T-helper 17 cell (primary cell): ENCODE measurements at places on chromosomes 7 and 10.

GRCh38 chr10:34696423-34696822 lies 118.7 kb downstream of the PARD3 start:
- no peak for DNase-seq

- no peak for DNase-seq
These were observed 22.6 kb downstream of the SGPL1 start for GRCh38 chr10:70838270-70838805.

- DNase-seq = no peak
These were observed 40.5 kb upstream of the MMD2 start for GRCh38 chr7:4999369-4999950.

DNA sequence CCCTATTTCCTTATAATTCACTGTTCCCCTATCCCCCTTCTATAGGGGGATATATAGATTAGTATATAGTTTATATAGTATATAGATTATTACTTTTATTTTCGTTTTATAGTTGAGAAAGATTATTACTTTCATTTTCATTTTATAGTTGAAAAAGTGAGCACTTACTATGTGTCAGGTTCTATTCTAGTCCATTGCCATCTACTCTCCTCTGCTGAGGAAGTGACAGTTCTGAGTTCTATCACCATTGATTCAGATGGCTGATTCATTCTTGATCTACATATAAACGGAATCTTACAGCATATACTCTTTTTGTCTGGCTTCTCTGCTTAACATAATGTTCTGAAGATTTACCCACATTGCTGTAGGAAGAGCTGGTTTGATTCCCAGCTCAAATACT lies 20.7 kb upstream of the CAV2 start:
- no peak for DNase-seq

GRCh38 chr10:116587878-116588591 lies 2.7 kb upstream of the PNLIPRP1 start:
- no peak for DNase-seq

- DNase-seq = no peak
These were observed 39.7 kb downstream of the AHCYL2 start for GRCh38 chr7:129264534-129264933.

DNA sequence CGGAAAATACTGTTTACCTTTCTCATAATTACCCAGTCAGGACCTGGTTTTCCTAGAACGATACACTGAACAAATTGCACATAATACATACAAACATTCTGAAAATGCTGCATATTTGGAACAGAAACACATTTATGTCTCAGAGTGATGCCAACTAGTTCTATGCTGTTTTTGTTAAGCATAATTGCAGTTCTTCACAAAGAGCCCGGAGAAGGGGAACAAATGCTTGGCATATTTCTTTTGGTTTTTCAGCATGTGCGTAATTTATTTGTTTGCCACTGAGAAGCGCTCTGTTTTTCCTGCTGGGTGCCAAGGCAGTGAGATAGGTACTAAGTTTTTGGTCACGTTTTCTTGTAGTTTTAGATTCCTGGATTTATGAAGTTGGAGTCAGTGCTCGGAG lies 181.0 kb upstream of the MDFIC start:
- no peak for DNase-seq

DNA sequence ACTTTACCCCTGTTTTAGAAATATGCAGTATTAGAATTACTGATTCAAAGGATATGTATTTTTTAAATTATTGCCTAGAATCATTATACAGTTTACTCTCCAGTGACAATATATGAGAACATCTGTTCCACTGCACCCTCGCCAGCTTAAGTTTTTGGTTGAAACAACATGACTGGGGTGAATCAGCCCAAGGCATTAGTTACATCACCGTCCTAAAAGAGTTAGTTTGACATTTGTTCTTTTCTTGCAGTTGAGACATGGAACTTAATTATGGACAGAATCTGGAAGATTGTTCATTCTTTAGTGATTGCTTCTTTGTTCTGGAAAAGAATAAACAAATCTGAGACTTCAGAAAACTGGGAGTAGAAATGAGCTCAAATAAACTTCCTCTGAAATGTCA lies 167.3 kb upstream of the DKK1 start:
- DNase-seq = no peak

- no peak for DNase-seq
These were observed 571.9 kb upstream of the PHF14 start for GRCh38 chr7:10401793-10402192.

- DNase-seq = no peak
These were observed 162.4 kb downstream of the SEMA3E start for GRCh38 chr7:83486536-83486935.

DNA sequence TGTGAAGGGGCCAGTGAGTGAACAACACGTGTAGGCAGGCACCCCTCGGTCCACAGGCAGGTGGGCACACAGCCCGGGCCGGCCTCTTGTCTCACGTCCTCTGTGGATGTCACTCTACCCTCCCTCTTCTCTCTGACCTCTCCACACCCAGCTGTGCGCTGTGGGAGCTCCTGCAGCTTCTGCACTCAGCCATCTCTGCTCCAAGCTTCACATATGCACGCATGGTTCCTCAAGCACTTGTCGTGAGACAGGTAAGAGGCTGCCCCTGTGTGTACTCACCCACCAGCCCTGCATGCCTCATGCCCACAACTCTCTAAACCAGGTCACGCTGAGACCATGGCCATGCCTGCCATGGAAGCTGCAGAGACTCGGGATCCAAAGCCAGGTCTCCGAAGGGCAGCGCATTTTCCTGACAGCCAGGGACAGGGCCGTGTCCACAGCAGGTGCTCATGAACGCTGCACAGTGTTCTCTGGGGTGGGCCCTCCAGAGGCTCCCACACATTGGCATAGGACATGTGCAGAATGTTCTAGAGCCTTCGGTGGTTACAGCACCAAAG lies 477.5 kb downstream of the PTPRN2 start:
- DNase-seq = no peak

DNA sequence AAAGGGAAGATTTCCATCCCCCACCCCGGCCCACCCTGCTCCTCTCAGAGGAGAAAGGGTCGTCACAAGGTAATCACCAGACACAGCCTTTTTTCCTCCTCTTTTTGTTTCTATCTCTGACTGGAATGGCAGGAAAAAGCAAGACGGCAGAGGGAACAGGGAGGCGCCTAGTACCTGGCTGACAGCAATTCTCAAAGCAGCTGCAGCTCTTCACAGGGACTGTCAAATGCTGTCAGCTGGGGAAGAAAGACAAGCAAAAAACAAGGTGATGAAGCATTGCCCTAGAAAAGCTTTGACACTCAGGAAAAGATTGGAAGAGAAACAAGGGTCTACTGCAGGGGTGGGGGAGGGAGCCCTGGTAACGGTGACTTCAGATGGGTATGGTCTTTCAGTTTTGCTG lies 52.7 kb downstream of the GNA12 start:
- no peak for DNase-seq
